ENCODE measurements at places on chromosomes 6 and 20.

GRCh38 chr6:167856999-167857660, 30.4 kb downstream of the AFDN start:
- no peak for DNase-seq

GRCh38 chr20:51023617-51024155, 779 bp upstream of the KCNG1 start:
- no peak for DNase-seq

DNA sequence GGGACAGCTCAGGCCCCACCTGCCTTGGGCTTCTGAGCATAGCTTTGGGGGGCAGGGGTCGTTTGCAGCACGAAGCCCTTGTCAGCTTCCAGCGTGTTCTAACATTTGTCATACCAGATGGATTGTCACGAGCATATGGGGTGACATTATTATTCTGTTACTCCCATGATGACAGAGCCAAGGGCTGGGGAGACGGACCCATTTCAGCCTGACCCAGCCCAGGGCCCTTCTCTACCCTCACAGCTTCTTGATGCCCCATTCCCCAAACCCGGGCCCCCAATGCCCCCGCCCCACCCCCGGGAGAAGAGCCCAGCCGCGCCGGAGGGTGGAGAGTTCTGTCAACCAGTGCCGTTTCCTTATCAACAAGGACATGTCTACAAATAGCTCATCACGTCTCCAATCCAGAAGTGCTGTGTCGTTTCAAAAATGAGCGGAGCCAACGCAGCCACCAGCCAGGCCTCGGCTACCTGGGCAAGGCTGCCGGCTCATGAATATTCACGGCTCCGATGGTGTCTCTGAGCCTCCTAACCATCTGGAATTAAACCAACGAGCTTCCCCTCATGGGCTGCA, 9.6 kb upstream of the CHRNA4 start:
- no peak for DNase-seq

DNA sequence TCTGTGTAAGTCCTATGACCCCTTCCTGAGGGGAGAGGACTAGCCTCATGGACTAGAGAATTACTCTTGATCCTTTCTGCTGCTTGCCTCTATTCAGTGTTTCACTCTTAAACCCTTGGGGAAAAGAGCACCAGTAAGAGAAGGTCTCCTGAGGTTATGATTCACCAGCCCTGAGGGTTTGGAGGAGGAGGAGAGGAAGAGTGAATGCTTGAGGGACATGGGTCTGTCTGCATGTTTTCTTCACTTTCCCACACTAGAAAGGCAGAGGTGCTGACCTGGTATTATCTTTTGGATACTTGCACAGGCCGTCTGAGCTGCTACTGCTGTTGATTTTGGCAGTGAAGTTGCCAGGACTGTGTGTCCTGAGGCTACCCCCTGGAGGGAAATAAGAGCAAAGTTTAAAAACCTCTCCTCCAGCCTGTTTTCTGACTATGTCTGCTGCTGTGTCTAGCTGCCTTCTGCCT, 78.3 kb downstream of the CD109 start:
- peak; percentile 74 for DNase-seq

- no peak for DNase-seq
Measured at GRCh38 chr6:124819346-124819745, 142.9 kb upstream of the RNF217 start.

- DNase-seq: no peak
Measured at GRCh38 chr6:96809119-96809518, 28.2 kb downstream of the GPR63 start.

DNA sequence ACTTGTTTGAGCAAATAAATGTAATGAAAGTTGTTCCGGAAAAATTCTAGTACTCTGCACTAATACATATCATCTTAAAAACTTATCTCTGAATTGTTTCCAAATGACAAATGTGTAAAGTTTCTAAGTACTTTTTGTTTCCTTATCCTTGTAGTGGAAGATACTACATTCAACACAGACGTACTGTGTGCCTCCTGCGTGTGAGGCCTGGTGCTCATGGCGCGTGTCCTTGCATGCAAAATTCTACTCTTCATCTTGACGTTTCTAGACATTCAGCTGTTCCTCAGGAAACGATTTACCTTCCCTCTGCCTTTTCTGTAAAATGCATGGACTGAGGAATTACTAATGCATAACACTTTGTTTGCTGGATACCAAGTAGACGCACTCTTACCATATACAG, 11.5 kb downstream of the DLL1 start:
- DNase-seq: no peak
